ENCODE measurements at places on chromosomes 4 and X.

DNA sequence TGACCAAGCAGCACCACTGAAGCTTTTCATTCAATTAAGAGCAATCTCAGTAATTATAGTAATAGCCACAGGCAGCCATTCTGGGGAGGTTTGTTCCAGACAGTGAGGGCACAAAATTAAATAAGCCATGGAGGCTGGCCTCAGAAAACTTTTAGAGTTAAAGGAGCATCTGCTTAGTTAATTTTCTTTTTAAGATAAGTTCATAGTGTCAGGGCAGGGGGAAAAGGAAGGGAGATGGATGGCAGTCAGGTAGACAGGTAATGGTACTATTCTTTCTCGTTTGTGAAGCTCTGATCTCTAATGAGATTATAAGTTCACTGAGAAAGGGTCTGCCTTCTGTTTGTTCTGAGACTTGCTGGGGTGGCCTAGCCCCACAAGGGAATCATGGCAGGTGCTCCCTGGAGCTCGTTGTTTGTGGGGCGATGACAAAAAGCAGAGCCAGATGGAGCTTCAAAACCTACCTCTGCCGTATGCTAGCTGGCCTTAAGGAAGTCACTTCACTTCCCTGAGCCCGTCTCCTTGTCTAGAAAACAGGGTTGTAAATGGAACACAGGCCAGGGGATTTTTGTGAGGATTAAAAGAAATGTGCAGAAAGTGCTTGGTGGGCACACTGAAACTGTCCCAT lies 44.6 kb upstream of the FGFBP2 start:
- no peak for DNase-seq

- DNase-seq, result no peak
Observed at GRCh38 chr4:123120473-123120872, 198.1 kb upstream of the NUDT6 start.

DNA sequence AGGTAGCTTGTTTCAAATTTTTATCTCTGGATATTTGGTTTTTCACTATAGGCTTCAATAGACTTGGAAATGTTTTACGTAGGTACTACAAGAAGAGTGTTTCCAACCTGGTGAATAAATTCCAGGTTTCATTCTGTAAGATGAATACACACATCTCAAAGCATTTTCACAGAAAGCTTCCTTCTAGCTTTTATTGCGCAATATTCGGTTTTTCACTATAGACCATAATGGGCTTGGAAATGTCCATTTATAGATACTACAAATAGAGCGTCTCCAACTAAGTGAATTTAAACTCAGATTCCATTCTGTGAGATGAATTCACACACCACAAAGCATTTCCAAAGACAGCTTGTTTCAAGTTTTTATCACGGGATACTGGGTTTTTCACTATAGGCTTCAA lies 857.7 kb upstream of the HS3ST1 start:
- no peak for DNase-seq

GRCh38 chr4:156615066-156615531 lies 356.5 kb downstream of the PDGFC start:
- DNase-seq, result no peak

DNA sequence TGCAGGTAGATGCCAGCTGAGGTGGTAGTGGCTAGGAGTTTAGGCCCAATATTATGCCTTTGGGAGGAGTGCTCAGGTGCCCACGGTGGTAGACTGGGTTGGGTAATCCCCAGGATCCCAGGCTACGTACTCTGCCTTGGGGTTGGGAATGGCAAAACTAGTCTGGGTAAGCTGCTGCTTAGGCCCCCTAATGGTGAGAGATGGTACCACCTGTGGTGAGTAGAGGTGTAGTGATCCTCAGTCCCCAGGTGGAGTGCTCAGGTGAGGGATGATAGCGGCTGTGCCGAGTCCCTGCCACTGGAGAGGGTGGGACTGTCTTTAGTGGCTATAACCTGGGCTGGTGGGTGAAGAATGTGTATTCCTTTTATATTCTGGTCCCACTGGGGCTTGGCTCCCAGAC lies 75.2 kb downstream of the IL1RAPL2 start:
- no peak for DNase-seq

- no peak for DNase-seq
Observed at GRCh38 chr4:20809812-20810211, 109.6 kb downstream of the PACRGL start.

GRCh38 chrX:136920001-136920400 lies 39.5 kb upstream of the RBMX start:
- DNase-seq, result no peak

DNA sequence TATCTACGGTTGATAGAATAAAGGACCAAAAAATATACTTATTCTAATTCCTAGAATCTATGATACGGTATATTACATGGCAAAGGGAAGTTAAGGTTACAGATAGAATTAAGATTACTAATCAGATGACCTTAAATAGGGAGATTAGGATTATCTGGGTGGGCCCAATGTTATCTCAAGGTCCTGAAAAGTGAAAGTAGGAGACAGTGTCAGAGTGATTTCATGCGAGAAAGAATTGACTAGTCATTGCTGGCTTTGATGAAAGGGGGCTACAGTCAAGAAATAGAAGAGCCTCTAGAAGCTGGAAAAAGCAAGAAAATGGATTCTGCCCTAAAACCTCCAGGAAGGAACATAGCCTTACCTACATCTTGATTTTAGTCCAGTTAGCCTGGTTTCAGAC lies 176.9 kb upstream of the PPP1R2C start:
- no peak for DNase-seq

- DNase-seq, result no peak
Observed at GRCh38 chr4:152218576-152218975, 317.3 kb downstream of the FBXW7 start.

- DNase-seq, result peak; percentile 6
Observed at GRCh38 chrX:49230500-49231232, 2.5 kb downstream of the CACNA1F start.

GRCh38 chr4:186946682-186947294 lies 223.1 kb upstream of the FAT1 start:
- DNase-seq, result no peak

DNA sequence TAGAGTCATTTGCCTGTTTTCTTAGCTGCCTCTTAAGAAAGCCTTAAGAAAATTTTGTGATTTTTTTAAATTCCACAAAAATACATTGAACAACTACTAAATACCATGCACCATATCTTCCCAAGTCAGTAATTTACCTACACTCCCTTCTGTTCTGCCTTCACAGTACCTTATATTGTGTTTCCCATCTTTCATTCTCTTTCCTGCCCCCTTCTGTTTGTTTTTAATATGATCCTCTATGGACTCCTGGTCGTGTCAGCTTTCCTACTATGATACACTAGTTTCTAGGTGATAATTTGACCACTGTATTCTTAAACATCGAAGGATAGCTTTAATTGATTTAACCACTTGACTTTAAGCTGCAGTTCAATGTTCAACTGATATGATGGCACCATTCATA lies 297.7 kb upstream of the HAND2 start:
- DNase-seq, result no peak

GRCh38 chr4:108754327-108754726 lies 8.5 kb downstream of the ETNPPL start:
- DNase-seq, result no peak

- DNase-seq, result no peak
Observed at GRCh38 chrX:73930300-73930699, 367.3 kb downstream of the CHIC1 start.

DNA sequence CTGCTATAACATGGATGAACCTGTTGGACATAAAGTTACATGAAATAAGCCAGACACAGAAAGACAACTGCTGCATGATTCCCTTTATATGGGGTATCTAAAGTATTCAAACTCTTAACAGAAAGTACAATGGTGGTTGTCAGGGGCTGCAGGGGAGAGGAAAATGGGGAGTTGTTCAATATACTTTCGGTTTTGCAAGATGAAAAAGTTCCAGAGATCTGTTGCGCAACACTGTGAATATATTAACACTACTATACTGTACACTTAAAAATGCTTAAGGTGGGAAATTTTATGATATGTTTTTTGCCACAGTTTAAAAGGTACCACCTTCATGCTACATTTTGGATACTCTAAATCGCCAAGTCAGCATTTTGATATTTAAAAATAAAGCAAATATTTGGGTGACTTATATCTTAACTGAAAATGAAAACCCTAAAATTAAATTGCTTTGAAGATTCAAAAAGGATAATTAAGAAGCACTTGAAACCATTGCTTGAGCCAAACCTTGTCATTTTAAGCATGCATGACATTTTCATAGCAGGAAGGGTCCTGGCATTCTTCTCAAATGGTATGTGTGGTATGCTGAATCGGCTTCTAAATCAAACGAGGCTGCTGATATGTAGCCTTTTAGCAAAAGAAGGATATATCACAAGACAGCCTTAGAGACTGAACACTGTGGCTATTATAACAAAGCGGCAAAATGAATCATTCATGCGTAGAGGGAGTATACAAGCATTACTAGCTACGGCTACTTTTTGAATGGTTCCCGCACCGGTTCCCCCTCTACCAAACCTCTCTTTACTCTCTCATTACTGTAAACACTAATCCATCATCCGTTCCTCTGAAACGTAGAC lies 607.1 kb upstream of the DIPK2B start:
- no peak for DNase-seq

GRCh38 chrX:96224279-96224678 lies 460.4 kb upstream of the DIAPH2 start:
- no peak for DNase-seq
